ENCODE measurements at places on chromosomes 7 and 10. TPM values are rescaled to one million over a fixed set of nuclear protein-coding genes. Genes with fewer than 3 reads are reported as not detected.

The SPDYE5 gene
- 0.29 TPM for total RNA-seq

The PTN gene
- not detected for total RNA-seq

The TAS2R3 gene
- total RNA-seq, result 5.6 TPM

The ZNF485 gene
- total RNA-seq, result 10.4 TPM

The LRRC18 gene
- total RNA-seq, result not detected

The BCL7B gene
- total RNA-seq, result 57.0 TPM

The EDRF1 gene
- 56.3 TPM for total RNA-seq

The PPP1R9A gene
- not detected for total RNA-seq

The NOS3 gene
- 4.0 TPM for total RNA-seq

The GBX1 gene
- not detected for total RNA-seq

The TRAPPC14 gene
- 73.0 TPM for total RNA-seq

The SGMS1 gene
- 33.0 TPM for total RNA-seq

The RBP3 gene
- not detected for total RNA-seq

The CPXM2 gene
- total RNA-seq, result not detected

The WEE2 gene
- total RNA-seq, result not detected

The ZNF804B gene
- total RNA-seq, result not detected

The SPRN gene
- total RNA-seq, result not detected

The CAMK1D gene
- 21.9 TPM for total RNA-seq

The MNX1 gene
- not detected for total RNA-seq

The PDAP1 gene
- total RNA-seq, result 66.0 TPM

The CYP3A7 gene
- not detected for total RNA-seq

The CDHR1 gene
- 0.12 TPM for total RNA-seq

The CLCN1 gene
- not detected for total RNA-seq

The PRSS58 gene
- total RNA-seq, result not detected

The GNAT3 gene
- total RNA-seq, result not detected

The SPDYE9 gene
- not detected for total RNA-seq

The PWWP2B gene
- 9.4 TPM for total RNA-seq

The VPS26A gene
- 31.7 TPM for total RNA-seq

The PON2 gene
- 8.0 TPM for total RNA-seq

The AGR3 gene
- not detected for total RNA-seq

The NXPH1 gene
- not detected for total RNA-seq

The EFCAB10 gene
- total RNA-seq, result not detected

The UTF1 gene
- total RNA-seq, result not detected

The CDC14C gene
- total RNA-seq, result not detected

The CYP2E1 gene
- total RNA-seq, result 1.2 TPM

The GRB10 gene
- 7.7 TPM for total RNA-seq

The OPALIN gene
- not detected for total RNA-seq

The CYP3A4 gene
- total RNA-seq, result not detected

The PPP1R17 gene
- total RNA-seq, result not detected

The ZNF425 gene
- total RNA-seq, result 3.2 TPM

The CELF2 gene
- 180 TPM for total RNA-seq

The MYPN gene
- total RNA-seq, result not detected

The LRIT1 gene
- not detected for total RNA-seq

The EGFR gene
- total RNA-seq, result not detected

The MSRB2 gene
- total RNA-seq, result 7.1 TPM

The ZMIZ1 gene
- 25.4 TPM for total RNA-seq

The SORBS1 gene
- 0.67 TPM for total RNA-seq

The HMX2 gene
- not detected for total RNA-seq
